Peyer's patch (tissue), 4 donors: ENCODE measurements at places on chromosomes 6 and 20.

DNA sequence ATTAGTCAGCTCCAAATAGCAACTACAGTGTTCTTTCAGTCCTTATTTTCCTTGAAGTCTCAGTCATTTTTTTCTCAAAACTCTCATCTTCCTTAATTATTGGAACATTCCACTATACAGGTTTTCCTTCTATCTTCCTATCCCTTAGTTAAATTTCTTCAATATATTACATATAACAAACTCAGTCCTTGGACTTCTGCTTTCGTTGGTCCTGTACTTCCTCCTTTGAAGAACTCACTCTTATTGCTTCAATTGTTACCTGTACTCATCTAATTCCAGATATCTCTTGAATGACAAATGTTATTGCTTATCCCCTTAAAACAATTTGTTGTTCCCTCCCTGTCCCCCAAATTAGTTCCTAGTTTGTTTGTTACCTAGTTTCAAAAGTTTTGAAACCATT, 67.7 kb upstream of the NOTCH4 start:
- no peak for DNase-seq

DNA sequence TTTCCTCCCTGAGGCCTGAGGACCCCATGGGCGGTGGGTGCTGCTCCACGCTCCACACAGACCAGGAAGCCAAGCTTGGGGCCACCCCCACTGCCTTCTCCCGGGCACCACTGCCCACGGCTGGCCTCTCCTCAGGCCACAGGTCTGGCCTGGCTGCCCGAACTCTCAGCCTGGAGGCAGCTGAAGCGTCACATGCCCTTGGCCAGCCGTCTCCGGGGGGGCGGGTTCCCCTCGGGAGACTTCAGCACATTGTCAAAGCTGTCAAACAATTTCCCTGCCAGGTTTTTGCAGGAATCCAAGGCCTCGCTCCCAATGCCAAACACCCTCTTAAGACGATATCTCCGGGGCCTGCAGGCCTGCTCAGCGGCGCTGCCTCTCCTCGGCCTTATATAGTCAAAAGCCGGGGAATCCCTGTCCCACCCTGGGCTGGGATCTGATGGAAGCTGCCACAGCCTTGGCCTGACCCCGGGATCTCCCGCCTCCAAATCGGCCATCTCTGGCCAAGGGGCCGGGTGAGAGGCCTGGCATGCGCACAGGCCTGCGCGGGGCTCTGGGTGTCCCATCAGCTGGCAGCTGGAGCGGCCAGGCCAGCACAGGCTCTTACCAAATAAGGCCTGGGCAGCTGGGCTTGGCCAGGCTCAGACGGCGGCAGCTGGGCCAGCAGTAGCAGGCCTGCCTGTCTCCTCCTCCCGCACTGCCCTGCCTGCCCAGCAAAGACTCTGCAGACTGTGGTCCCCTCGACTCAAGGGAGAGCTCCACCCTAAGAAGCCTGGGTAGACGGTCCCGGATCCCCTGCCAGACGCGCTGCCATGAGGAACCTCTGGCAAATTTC, 49.7 kb downstream of the RBM38 start:
- no peak for DNase-seq

DNA sequence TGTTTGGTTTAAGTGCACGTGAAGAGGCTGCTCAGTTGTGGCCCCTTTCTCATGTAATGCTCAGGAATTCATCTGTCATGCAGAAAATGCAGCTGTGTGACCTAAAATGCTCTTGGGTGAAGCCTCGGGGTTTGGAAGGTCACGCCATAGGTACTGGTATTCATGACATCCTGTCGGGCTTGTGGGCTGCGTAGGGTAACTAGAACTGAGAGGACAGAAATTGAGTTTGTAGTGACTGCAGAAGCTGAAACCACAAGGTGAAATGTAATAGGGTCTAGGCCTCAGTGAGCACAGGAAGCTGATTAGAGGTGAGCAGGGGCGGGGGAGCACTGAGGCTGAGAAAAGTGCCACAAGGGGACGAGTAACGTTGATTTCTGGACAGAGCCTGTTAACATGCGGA, 128.8 kb downstream of the SOBP start:
- DNase-seq = no peak

- DNase-seq = no peak
Observed at GRCh38 chr6:158185729-158186456, 17.7 kb downstream of the GTF2H5 start.

DNA sequence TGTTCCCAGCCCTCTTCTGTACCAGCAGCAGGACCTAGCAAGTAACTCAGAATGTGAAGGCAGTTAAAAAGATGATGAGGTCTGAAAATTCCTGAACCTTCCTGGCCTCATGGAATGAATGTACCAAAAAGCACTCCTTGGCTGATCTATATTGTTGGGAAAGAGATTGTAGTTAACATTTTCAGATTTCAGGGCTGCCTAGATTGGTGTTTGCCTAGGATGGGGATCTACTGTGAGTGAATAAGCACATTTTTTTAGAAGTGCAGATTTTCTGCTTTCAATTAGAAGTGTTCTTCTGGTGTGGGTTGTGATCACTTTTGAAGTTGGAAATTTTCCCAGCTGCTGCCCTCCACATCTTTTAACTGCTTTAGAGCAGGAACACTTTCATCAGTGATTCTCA, 6.2 kb downstream of the MYLIP start:
- DNase-seq = no peak

GRCh38 chr6:50030350-50030749, 8.6 kb upstream of the DEFB110 start:
- no peak for DNase-seq

DNA sequence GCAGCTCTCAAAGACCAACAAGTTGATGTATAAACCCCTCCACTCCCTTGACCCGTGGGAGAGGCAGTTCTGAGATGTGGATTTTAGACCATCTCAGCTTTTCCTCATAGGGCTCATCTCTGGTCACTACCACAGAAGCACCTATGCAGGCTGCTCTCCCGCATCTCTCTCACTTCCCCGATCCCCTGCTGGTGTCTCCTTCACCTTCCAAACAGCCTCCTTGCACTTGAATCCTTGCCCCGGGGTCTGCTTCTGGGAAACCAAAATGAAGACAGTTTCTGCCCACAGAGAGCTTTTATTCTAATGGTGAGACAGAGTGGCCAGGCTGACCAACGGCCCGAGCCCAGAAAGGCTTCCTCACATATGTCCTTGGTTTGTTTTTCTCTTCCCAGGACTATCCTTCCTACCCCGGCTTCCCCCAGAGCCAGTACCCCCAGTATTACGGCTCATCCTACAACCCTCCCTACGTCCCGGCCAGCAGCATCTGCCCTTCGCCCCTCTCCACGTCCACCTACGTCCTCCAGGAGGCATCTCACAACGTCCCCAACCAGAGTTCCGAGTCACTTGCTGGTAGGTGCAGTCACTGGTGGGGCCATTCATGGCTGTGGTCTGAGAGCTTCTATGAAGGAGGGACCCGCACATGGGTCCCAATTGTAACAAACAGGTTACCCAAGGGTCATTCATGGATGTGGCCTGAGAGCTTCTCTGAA, 179.3 kb downstream of the EYA2 start:
- DNase-seq = no peak

DNA sequence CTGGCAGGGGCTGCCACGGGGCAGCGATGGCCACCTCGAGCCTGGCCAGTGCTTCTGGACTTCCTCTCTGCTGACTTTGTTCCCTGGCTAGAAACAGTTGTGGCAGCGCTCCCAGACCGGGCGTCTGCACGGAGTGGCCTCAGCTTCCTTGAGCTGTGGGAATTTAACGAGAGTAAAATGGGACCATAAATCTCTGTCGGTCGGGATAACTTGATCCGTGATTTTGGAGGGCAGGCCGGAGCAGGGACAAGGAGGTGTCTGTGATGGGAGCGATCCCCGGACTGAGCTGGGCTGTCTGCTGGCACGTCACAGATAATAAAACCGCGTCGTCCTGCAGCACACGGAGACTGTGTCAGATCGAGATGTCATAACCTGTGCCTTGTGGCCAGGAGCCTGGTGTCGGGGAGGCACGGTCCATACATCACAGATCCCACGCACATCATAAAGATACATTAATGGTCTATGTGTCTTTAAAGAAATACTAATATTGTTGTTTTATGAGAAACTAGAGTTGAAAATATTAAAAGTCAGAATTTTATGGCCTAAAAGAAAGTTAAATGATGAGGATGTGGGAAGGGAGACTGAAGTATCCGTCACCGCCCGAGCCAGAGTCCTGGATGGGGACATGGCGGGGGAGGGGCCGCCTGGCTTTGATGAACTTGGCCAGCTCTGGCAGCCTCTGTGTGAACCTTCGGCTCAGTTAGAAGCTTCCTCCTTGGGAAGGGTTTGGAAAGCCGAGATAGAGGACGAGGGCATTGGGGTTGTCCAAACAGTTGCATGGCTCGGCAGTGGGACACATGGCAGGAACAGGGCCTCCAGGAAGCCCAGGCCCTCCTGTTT, 6.5 kb upstream of the RBBP8NL start:
- no peak for DNase-seq
